Stimulated activated naive CD4-positive, alpha-beta T cell treated with Interleukin-2 at 50 U/mL for 16 hours (primary cell): ENCODE measurements at places on chromosomes 2 and 18.

- DNase-seq, result no peak
These were observed 231.0 kb downstream of the DCC start for GRCh38 chr18:52570975-52571374.

- DNase-seq, result no peak
These were observed 23.7 kb downstream of the EFEMP1 start for GRCh38 chr2:55899881-55900280.

GRCh38 chr18:60671021-60671420 lies 298.4 kb upstream of the MC4R start:
- no peak for DNase-seq

DNA sequence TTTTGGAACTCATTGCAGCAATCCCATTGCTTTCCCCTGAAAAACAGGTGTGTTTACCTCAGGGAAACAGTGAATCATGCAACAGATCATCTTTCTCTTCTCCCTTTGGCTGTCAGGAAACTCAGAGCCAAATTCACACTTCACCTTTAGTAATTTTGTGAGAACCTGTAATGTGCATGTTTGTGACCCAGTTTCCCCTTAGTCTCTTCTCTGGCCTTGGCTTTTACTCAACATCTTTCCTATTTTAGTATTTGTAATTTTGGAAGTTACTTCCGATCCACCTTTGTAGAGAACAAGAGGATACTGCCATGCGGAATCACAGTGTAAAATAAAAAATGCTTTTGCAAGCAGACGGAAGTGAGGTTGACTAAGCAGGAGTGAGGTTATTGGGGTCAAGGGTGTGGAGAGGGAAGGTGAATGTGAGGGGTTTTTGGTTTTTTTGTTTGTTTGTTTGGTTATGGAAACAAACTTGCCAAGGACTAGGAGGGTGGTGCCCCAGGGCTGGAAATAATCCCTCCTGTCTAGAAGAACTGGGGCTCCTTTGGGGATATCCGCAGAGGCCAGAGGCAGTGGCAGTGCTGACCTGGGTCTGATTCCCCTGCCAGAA lies 14.0 kb downstream of the ASPRV1 start:
- DNase-seq, result no peak

DNA sequence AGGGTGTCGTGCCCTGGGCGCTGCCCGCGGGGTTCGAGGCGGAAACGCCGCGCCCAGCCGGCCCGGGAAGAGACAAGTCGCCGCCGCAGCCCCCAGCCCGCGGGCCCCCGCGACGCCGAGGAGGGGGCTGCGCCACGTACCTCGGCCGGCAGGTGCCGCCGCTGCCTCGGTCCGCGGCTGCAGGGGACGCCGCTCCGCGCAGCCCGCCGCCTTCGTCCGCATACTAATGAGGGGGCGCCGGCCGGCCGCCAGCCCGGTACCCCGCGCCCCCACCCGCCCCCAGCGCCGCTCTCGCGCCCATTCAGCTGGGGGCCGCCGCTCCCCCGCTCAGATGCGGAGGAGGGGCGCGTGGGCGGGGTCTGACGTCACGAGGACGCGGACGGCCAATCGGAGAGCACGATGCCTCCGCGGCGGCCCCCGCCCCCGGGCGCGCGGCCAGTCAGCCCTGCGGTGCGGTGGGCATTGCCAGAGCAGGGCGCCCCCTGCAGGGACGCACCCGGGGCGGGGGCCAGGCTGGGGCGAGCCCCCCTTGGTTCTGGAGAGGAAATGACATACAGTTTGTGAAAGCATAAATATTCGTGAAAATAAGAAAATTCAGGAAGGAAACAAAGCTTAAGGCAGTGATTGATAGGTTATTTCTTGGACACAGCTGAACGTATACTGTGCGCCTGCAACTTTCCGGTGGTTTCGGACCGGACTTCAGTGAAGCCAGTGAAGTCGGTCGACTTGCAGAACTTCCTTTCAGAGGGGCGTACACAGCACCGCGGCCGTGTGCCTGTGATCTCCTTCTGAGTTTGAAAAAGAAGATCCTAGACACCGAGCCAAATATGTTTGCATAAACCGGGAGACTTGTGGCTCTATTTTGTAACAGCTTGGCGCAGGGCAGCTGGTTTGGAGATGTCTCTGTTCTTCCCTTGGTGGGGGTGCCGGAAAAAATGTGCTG lies at the start of gene ST3GAL5:
Gene ST3GAL5, minus strand, starts transcription at position 307 of the 943 bp plus-strand sequence. Its CDS starts 85 bp downstream, at position 222.
- DNase-seq, result peak; percentile 83

- no peak for DNase-seq
These were observed 81.7 kb upstream of the CAPN13 start for GRCh38 chr2:30888852-30889409.

GRCh38 chr2:26344581-26345282 lies 1.2 kb upstream of the SELENOI start:
- peak; percentile 13 for DNase-seq

DNA sequence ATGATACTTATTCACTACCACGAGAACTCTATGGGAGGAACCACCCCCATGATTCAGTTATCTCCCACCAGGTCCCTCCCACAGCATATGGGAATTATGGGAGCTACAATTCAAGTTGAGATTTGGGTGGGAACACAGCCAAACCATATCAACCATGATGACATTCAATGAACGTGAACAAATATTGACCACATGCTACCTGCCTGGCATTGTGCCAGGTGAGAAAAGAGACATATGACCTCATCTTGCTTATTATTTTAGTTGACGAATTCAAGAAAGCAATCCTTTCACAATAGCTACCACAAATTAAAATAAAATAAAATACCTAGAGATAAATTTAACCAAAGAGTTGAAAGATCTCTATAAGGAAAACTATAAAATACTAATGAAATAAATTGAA lies 286.5 kb upstream of the CRIM1 start:
- no peak for DNase-seq
